ENCODE measurements at places on chromosomes 4 and X.
A peak's percentile ranks its signal among the peaks of the same experiment; 100 is the strongest.

DNA sequence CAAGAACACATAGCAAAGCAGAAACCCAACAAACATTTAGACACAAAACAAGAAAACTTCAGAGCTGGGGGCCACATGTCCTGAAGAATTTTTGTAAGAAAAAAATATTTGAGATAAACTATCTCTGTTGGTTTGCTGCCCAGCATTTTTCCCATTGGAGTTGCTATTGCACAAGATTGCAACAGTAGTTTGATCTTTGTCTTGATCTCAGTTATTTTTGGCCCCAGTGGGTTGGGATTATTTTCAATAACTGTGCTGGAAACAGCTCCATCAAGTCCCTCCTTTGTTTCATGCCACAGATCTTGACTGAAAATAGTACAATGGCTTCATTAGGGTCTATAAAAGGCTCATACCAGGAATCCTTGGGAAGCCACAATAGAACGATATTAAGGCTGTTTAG, 103.8 kb upstream of the RAI2 start:
- DNase-seq: no peak

DNA sequence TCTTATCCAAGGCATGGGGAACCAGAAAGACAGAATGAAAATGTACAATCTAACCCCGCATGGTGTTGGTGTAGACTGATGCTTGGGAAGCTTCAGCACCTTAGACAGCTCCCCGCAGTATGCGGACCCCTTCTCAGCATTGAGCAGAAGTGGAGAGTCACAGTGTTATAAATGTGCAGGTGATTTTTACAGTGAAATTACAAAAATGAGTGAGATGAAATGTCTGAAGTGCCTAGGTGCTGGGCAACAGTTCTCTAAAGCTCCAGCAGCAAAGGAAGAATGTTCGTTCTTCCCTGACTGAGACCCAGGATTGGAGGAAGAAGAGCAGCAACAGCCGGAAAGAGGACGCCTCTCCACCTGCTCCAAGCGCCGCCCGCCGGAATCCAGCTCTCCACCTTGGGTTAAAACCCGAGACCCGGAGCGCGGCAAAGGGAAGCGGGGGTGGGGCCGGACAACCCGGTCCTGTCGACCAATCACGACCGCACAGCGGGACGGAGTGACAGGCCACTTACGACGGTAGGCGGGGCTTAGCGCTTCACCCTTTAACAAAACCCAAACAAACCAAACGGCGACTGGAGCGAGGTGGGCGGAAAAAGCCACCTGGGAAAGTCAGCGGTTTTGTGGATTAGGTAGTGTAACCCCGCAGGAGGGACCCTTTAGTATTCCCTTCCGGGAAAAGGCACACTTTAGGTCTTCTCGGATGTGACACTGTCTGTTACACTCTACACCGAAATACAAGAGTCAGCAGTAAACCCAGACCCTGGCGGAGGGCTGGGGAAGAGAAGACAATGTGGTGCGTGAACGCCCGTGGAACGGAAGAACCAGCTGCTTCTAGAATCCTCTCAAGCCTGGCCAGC, at the start of gene GLRA3:
Gene GLRA3 (minus strand): TSS at position 403 of the 857 bp plus-strand sequence. CDS start 436 bp downstream, outside the sequence.
- DNase-seq: peak; percentile 73

GRCh38 chrX:95291561-95291960, 1393.1 kb upstream of the DIAPH2 start:
- DNase-seq: no peak

- no peak for DNase-seq
These were observed 71.8 kb upstream of the PTPN13 start for GRCh38 chr4:86522349-86522748.

DNA sequence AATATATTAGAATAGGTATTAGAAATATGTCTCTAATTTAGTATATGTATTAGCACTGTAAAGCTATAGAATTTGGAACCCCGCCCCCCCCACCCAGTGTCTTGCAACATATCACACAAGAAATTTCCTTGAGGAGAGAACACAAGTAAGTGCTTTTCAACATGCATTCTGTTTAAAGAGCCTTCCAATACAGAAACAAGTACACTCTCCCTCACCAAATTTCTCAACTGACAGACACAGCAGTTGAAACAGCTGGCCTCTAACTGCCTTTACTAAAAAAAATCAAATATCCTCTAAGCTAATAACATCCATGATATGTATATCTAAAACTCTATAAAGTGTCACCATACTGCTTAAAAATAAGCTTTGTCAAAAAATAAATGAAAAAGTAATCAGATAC, 12.4 kb downstream of the CAMK2D start:
- DNase-seq: no peak

DNA sequence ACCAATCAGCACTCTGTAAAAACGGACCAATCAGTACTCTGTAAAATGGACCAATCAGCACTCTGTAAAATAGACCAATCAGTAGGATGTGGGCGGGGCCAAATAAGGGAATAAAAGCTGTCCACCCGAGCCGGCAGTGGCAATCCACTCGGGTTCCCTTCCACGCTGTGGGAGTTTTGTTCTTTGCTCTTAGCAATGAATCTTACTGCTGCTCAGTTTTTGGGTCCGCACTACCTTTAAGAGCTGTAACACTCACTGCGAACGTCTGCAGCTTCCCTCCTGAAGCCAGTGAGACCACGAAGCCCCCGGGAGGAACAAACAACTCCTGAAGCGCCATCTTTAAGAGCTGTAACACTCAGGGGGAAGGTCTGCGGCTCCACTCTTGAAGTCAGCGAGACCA, 66.4 kb upstream of the BRS3 start:
- no peak for DNase-seq

DNA sequence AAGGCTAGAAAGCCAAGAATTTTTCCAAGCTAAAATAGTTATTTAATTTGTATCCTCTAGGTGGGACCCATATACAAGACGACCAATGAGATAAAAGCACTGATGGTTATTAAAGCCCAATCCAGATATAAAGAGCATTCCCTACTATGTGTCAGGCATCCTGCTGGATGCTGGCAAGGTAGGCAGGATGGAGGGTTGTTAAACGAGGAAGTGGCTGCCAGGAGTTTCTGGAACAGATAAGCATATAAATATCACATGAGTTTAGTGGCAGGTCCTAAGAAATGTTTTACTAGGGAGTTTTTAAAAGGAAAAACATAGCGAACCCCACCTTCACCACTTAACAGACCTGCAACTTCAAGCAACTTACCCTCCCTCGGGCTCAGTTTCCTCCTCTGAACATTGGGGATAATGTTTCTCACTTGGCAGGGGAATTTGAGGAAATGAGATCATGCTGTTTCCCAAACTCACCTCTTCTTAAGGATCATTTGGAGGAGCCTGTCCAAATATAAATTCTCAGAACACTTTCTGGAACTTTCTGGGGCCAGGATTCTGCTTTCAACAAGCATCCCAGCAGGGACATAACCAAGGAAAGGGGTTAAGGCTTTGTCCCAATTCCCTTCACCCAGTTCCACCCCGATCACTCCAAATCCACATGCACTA, 94.3 kb upstream of the LDB2 start:
- no peak for DNase-seq

DNA sequence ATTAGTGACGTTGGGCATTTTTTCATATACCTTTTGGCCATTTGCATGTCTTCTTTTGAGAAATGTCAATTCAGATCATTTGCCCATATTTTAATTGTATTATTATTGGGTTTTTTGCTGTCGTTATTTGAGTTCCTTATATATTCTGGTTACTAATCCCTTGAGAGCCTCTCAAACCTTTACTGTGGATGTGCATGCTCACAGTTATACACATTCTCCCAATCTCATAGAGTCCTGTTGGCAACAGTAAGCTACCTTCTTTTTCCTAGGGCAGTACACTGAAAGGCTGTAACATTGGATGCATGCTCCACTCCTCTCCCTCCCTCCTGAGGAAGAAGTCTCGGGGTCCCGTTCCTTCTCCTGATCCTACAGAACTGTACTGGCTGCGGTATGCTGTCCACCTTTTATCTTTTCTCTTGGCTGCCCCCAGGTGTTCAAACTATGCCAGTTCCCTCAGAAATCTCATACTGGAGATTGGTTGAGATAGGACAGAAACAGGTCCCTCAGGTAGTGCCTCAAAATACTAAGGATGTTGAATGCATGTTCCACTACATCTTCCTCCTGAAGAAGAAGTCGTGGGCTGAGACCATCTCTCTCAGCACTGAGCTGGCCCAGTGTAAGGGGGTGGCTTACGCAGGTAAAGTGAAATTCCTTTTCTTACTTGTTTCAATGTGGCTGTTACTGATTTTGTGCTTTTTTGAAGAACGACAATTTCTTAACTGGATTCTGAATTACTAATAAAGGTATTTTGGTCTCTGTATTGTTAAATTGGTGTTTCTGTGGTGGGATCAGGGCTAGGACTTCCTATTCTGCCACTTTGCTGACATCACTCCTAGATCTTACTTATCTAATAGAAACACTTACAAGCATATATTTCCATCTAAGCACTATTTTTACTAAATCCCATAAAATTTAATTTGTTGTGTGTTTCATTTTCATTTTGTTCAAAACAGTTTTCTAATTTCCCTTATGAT, 145.4 kb upstream of the HUWE1 start:
- no peak for DNase-seq

GRCh38 chr4:13478707-13479106, 5.4 kb downstream of the RAB28 start:
- no peak for DNase-seq

GRCh38 chr4:29558789-29559188, 1161.4 kb upstream of the PCDH7 start:
- no peak for DNase-seq

DNA sequence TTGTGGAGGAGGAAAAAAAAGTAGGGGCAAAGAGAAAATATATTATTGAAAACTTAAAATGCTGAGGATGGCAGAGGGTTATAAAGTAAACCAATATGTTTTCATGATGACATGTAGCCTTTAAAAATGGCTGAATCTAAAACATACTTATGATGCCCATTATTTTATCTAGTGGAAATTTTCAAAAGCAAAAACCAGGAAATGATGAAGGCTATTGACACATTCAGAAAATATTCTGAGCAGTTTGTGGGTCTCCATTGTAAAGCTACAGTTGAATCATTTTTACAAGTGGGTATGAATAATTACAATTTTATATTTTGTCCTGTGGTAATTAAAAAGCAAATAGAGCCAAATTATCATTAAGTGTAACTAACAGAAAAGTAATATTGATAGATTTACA, 10.7 kb downstream of the PLS3 start:
- no peak for DNase-seq

GRCh38 chrX:67384403-67384802, 159.4 kb upstream of the AR start:
- no peak for DNase-seq

GRCh38 chr4:181793096-181793495, 450.1 kb upstream of the TENM3 start:
- DNase-seq: no peak

- DNase-seq: no peak
These were observed 24.8 kb upstream of the FAM193A start for GRCh38 chr4:2511645-2512131.

- DNase-seq: no peak
These were observed 1.3 kb upstream of the TET2 start for GRCh38 chr4:105145156-105145902.

DNA sequence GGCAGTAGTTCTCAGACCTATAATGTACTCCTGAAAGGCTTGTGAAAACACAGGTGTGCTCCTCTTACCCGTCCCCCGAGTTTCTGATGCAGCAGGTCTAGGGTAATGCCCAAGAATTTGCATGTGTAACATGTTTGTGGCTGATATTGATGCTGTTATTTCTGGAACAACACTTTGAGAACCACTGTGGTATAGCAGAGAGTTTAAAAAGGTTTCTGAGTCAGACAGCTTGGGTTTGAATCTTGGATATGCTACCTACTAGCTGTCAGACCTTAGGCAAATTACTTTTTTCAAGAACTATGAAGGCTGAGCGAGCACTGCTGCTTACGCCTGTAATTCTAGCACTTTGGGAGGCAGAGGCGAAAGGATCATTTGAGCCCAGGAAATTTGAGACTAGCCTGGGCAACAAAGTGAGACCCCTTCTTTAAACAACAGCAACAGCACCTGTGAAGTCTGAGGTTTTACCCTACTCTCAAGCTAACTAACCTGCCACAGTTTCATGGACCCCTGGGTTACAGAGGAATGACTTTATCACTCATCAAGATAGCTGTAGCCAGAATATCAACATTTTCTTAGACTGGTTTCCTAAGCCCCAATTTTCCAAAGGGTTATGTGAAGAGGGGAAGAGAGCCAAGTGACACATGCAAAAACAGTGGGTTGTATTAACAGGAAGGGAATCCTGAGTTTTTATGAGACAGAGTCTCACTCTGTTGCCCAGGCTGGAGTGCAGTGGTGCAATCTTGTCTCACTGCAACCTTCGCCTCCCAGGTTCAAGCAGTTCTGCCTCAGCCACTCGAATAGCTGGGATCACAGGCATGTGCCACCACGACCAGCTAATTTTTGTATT, 5.1 kb downstream of the AFF1 start:
- no peak for DNase-seq

- DNase-seq: no peak
These were observed 34.2 kb downstream of the TSC22D3 start for GRCh38 chrX:107741404-107741790.

- no peak for DNase-seq
These were observed 3.1 kb downstream of the TADA2B start for GRCh38 chr4:7045961-7046921.

- peak; percentile 43 for DNase-seq
These were observed 121.9 kb downstream of the RBMX2 start for GRCh38 chrX:130523460-130524394.

DNA sequence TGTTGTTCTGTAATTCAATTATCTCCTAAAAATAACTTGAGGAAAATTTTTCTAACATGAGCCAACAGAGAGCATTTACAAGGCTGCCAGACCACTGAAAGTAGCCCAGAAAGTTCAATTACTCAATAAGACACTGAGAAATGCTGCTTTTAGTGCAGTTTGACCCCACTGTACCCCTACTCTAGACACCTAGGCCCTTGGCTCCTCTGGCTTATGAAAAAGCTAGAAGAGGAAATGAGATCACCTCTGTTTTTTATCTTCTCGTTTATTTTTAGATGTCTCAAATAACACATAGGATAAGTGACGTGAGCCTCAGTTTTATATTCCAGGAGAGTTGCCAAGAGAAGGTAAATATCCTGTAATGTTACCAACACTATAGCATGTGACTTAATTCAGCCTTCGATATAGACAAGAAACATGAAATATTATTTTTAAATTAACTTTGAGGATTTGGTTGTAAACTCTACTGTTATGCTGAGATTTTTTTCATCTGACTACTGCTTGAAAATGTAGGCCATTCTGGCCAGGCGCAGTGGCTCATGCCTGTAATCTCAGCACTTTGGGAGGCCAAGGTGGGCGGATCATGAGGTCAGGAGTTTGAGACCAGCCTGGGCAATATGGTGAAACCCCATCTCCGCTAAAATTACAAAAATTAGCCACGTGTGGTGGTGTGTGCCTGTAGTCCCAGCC, 24.4 kb downstream of the TNIP3 start:
- no peak for DNase-seq

DNA sequence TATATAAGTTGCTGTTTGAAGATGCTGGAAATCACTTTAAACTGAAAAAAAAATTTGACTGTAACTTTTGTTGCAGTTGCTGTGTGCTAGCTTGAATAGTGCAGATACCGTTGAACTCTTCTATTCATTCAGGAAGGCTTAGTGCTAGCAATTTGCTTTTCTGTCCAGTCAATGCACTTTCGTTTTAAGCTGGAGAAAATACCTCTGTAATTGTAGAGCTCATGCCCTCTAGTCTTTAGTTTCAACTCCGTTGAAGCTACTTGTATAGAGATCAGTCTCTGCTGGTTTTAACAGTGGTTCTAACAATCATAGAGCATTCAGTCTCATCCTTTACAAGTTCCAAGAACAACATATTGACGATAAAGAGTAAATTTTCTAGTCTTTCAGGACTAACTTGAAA, 49.0 kb upstream of the TRPC3 start:
- DNase-seq: no peak

GRCh38 chrX:149157976-149158375, 347.1 kb downstream of the IDS start:
- no peak for DNase-seq
